ENCODE measurements at places on chromosomes 3 and 15. TPM values are rescaled to one million over a fixed set of nuclear protein-coding genes. Genes with fewer than 3 reads are reported as not detected.

DNA sequence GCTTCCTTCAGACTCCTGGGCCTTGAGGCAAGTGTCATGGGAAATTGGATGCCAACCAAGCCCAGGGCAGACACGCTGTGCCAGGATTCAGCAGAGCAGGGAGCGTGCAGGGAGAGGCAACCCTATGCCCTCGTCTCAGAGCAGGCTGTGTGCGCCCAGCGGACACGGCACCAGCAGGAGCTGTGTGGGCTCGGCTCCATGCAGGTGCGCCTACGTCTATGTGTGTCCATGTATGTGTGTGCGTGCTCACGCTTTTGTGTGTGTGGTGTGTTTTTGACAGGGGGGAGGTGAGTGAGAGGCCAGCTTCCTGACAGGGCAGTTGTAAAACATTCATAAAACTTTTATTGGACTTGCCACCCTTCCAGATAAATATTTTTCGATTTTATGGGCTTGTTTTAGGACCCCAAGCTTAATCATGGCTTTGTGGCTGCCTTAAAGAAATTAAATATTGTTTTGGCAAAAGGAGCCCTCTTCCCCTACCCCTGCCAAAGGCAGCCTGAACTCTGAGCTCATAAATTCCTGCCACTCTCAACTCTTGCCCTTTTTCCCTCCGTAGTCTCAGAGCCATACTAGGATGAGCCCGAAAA is 84.4 kb downstream of the DNAJB8 start:
- peak; percentile 84 for DNase-seq

DNA sequence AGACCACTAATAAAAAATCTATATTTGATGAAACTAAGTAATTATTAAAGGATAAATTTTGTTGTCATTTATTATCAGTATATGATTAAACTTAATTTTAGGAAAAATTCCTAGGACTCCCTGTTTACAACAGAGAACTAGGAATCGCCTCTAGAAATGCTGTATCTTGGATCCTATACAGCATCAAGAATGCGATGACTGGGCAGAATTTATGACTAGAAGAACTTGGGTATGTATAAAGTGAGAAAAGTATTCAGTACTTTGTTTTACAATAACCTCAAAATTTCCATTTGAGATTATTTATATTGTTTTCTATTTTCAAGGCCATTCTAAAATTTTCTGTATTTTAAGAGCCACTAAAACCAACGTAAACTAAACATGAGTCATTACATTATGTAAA is 82.3 kb upstream of the AGTR1 start:
- DNase-seq: no peak

DNA sequence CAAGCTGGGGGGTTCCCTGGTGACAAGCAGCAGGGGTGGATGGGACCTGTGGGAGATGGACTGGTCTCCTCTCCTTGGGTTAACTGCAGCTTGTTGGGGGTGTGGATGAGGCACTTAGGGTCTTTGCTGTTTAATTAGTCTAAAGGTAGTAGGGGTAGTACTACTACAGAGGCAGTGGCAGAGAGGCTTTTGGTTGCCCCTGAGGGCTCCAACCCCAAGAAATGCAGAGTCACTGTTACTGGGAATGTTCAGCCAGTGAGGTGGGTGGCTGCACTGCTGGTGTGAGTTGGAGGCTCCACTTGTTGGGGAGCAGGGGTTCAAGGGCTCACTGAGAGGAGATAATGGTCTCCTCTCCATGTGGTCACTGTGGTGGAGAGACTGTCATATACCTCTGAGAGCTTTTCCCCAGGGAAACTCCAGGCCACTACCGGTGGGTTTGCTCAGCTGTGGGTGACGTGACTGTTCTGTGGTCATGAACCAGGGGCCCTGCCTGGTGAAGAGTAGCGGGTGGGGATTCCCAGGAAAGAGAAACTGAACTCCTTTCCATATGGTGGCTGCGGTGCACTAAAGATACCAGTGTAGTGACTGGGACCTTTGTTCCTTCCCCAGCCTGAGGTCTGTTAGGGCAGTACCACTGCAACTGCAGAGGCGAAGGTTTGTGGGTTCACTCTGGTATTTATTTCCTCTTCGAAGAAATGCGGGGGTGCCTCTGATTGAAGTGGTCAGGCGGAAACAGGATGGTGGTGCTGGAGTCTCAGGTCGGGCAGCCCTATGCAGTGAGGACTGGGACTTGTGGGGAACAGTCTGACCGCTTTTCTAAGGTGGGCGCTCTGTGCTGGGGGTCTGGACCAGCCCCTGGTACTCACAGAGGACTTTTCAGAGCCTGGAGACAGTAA is 68.9 kb upstream of the TNFSF10 start:
- no peak for DNase-seq

DNA sequence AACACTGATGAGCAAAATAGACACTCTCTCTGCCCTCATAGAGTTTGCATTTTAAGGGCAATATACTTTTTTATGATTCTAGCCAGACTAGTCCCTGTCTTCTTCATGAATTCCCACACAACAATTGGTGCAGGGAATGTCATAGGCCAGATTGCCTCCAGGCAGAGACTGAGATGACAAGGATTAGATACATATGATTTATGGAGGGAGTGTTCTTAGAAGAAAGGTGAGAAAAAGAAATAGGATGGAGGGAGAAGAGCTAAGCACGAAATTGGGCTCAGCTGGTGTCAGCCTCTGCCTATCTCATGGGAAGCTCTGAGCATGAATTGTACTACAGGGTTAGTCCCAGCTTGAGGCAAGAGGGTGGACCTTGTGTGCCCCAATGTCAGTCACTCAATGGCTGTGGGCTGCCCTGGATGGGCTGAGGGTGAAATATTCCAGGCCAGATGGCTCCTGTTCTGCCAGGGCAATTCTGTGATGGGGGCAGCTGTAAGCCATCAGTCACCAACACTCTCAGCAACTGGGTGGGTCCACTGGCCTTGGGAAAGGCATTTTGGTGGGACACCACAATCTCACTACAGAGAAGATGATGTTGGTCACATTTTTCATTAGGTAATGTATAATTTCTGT is 31.1 kb downstream of the EIF1B start:
- no peak for DNase-seq

CLDN11 gene
- 11.1 TPM for total RNA-seq

ZMYND10 gene
- total RNA-seq: not detected

- DNase-seq: no peak
Observed at GRCh38 chr3:151156618-151157216, 46.3 kb downstream of the GPR171 start.

ADGRG7 gene
- total RNA-seq: not detected

DNA sequence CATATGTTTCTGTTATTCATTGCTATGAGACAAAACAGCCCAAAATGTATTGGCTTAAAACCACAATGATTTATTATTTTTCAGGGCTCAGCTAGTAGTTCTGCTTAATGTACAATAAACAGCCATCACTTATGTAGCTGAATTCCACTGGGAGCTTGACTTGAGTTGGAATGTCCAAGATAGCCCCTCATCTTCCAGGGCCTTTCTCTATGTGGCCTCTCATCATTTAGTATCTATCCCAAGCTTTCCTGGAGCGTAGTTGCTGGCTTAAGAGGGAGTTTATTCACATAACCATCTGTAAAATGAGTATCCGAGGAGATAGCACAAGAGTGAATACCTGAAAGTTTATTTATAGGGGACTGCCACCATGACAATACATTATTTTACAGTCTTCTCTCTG is 176.8 kb downstream of the EPHA6 start:
- DNase-seq: no peak

DNA sequence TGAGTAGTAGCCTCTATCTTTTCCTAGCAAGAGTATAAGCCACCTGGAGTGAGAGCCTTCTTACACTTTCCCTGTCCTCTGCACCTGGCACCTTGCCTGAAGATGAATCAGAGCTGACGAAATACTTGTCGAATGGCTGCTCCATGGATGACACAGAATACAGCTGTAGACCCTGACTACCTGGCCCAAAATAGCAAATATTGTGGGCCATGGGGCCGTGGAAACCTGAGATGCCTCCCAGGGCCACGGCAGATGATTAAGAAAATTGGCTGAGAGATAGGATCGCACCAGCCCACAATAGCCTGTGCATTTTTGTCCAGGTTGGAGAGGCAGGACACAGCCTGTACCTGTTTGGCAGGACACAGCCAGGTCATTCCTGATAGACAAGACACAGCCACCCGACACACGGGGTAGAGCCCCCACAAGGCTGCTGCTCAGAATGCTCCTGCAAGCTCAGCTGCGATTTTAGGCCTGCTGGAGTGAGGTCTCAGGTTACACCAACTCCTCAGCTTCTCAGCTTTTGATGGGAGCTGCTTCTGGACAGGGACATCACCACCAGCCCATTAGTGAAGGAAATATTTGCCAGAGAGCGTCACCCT is 22.9 kb upstream of the TPM1 start:
- DNase-seq: peak; percentile 78

GRCh38 chr3:127413871-127414270 is 126.0 kb upstream of the PRR20G start:
- DNase-seq: no peak

SPG11 gene
- 60.3 TPM for total RNA-seq

DNA sequence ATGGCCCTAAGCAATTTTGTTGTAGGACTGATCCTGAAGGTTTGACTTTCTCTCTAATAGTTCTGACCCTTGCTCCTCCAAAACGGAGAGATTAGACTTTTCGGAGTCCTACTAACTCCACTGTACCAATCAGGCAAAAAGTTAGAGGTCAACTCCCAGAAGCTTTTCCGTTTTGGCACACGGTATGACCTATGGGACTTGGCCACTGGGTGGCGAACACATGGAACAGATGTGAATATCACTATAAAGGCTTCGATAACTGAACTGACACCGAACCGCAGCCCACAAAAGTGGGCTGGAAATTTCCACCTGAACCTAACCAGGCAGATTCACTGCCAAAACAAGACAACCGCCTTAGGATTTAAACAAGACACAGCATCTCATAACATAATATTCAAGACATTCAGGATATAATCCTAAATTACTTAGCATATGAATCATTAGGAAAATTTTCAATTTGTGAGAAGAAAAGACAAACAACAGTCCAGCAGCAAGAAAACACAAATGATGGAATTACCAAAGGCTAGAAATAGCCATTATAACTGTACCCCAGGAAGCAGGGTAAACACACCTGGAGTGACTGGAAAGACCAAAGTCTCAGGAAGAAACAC is 12.2 kb upstream of the TM2D3 start:
- DNase-seq: no peak

EPB42 gene
- not detected for total RNA-seq

GRCh38 chr15:83928392-83928734 is 274.4 kb downstream of the ADAMTSL3 start:
- DNase-seq: no peak

GRCh38 chr3:52069855-52070254 is 13.5 kb upstream of the DUSP7 start:
- DNase-seq: no peak

DNA sequence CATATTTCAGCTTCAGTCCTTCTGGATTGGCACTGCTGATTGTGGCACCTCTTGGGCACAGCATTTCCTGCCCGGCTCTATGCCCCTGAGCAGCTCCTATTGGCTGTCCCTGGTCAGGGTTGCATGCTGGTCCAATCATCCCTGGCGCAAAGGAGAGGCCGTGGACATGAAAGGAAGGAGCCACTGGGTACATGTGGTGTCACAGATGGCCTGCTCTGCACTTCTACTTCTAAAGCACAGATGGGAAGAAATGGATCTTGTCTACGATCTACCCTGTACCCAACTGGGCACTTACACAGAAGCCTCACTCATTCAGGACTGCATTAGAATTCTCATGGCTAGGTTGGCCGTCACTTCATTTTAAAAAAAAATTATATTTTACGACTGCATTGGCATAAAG is 232.5 kb downstream of the SHQ1 start:
- DNase-seq: no peak

ATOSA gene
- 50.1 TPM for total RNA-seq

DNA sequence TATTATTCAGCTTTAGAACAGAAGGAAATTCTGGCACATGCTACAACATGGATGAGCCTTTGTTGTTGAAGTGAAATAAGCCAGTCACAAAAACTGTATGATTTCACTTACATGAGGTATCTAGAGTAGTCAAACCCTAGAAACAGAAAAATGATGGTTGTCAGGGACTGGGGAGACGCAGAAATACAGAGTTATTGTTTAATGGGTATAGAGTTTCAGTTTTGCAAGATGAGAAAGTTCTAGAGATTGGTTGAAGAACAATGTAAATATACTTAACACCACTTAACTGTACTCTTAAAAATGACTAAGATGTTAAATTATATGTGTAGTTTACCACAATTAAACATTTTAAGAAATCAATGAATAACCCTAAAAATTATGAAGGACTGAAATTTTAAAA is 15.8 kb downstream of the SPTSSB start:
- DNase-seq: no peak

- DNase-seq: no peak
Observed at GRCh38 chr15:29480949-29481348, 211.3 kb upstream of the NSMCE3 start.

GRCh38 chr3:39135170-39135805 is 18.1 kb downstream of the CSRNP1 start:
- peak; percentile 62 for DNase-seq

DNA sequence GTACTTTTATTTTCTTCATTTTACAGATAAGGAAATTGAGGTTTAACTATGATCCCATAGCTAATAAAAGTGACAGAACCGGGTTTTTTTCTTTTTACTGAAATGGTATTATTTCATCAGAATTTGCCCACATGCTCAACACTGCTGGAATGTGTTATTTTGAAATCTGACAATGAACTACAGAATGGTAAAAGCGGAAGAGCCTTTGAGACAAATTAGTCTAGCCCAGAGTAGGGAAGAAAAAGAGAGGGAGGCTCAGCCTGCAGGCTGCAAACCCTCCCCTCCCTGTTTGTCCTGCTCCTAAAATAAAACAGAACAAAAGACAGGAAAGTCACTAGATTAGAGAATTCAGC is 100.3 kb upstream of the LIPC start:
- no peak for DNase-seq

IL17RD gene
- 18.9 TPM for total RNA-seq

DNA sequence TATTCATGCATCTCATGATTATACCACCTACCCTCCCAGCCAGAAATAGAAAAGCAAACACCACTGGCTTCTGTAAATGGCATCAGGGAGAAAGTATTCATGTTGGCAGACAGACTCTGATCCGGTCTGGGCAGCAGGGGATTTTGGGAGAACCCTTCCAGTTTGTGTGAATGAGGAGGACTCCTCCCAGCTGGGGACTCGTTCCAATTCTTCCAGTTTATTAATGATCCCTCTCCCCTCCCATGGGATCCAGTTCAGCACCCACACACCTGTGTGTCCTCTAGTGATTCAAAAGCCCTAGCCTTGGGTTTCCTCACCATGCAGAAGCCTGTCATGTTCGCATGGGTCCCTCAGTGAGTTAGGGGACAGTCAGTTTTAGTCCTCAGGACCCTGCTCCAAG is 110.9 kb downstream of the IQSEC1 start:
- DNase-seq: no peak

MYNN gene
- 20.0 TPM for total RNA-seq

AEN gene
- 8.1 TPM for total RNA-seq

- DNase-seq: no peak
Observed at GRCh38 chr3:37096288-37096687, 78.1 kb downstream of the LRRFIP2 start.

GPR27 gene
- total RNA-seq: 0.83 TPM

DNA sequence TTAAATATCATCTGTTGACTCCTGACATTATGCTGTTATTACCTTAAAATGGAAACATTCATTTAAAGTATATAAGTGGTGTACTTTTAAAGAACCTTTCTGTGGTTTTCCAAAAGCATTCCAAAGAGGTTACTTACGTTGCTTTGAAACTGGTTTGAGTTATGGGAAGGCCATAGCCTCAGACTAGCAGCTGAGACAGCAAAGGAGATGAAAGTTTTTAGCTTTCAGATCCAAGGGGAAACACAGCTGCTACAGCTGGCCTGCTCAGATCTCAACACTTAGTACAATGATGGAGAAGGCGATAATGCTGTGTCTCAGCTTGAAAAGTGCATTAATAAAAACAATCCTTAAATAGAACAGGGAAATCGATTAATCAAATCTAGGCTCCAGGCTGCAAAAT is 921.1 kb downstream of the ROBO1 start:
- DNase-seq: no peak

Measured in sigmoid colon (tissue), 7 donors.